ENCODE measurements at places on chromosomes 1 and 21. TPM values are rescaled to one million over a fixed set of nuclear protein-coding genes. Genes with fewer than 3 reads are reported as not detected.

GRCh38 chr1:204350857-204351573 is 8.7 kb downstream of the PLEKHA6 start:
- H3K27ac ChIP-seq = no peak overlapping the region
- no peaks in the 10 kb centered on the region for H3K36me3 ChIP-seq
- no peak for DNase-seq
- no peak overlapping the region for H3K4me3 ChIP-seq
- H3K4me1 ChIP-seq = peaks cover 3% of the 10 kb centered on the region

DNA sequence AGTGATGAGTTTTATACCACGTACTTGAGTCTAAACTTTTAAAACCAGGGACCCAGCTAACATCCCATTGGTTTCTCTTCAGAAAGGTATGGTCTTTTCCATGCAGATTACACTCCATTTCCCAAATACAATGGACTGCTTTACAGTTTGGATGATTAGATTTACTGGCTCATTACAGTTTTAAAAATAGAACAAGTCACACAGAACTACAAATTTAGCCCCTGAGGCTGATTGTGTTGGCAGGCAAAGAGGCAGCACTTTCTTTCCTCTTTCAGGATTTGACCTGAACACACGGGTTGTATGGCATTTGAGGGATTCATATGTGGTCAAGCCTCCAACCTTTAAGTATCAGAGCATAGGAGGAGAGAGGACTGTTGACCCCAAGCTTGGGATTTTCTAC is 21.8 kb upstream of the VTCN1 start:
- no peaks in the 10 kb centered on the region for H3K4me1 ChIP-seq
- H3K27me3 ChIP-seq = peaks cover 4% of the 10 kb centered on the region
- no peaks in the 10 kb centered on the region for H3K36me3 ChIP-seq
- no peak overlapping the region for H3K4me3 ChIP-seq
- no peak overlapping the region for H3K27ac ChIP-seq

The CRYBG2 gene
- 2.6 TPM for total RNA-seq

DNA sequence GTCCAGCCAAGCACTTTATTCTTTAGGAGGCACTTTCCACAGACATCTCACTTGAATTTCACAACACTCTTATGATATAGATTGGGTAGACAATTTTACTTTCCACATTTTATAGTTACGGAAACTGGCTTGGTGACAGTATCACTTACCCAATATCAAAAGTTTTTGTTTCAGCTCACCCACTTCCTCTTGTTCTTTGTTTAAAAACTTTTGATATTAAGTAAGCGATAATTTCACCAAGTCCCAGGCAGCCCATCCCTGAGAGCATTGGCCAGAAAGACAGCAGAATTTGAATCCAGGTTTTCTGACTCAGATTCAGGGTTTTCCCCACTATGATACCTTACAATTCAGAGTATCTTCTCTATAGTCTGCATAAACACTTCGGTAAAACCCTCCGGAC is 60.0 kb downstream of the LRIG2 start:
- H3K4me3 ChIP-seq = no peak overlapping the region
- peaks cover 13% of the 10 kb centered on the region for H3K36me3 ChIP-seq
- H3K27ac ChIP-seq = no peak overlapping the region
- H3K27me3 ChIP-seq = no peaks in the 10 kb centered on the region

The ZNF697 gene
- 0.10 TPM for total RNA-seq

GRCh38 chr21:44471996-44472395 is 16.7 kb downstream of the LRRC3 start:
- H3K27me3 ChIP-seq = peaks cover 4% of the 10 kb centered on the region
- H3K27ac ChIP-seq = no peak overlapping the region
- no peaks in the 10 kb centered on the region for H3K4me1 ChIP-seq
- no peak for DNase-seq
- no peak overlapping the region for H3K4me3 ChIP-seq
- no peaks in the 10 kb centered on the region for H3K36me3 ChIP-seq

DNA sequence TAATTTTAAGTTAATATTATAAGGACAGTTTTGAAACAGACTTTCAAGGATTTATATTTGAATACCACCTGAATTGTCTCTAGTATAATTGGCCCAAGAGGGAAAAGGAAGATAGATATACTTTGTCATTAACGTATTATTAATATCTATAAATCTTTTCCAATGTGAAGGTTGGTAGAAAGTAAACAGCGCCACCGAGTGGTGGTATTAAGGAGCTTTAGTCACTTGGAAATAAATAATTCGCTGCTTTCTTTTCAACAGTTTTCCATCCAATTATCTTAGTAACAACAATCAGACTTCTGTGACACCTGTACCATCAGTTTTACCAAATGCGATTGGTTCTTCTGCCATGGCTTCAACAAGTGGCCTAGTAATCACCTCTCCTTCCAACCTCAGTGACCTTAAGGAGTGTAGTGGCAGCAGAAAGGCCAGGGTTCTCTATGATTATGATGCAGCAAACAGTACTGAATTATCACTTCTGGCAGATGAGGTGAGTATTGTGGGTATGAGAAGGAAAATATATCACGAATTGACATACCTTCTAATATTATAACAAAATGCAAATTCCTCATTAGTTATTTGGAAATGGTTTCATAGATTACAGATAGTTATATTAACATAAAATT is 37.7 kb downstream of the SH3GLB1 start:
- no peak overlapping the region for H3K27ac ChIP-seq
- H3K4me1 ChIP-seq = peaks cover 8% of the 10 kb centered on the region
- H3K36me3 ChIP-seq = peaks cover 26% of the 10 kb centered on the region
- H3K4me3 ChIP-seq = no peak overlapping the region
- peak; percentile 46 for DNase-seq

The MIXL1 gene
- not detected for total RNA-seq

GRCh38 chr1:21065851-21066250 is 110.8 kb downstream of the EIF4G3 start:
- H3K4me1 ChIP-seq = no peaks in the 10 kb centered on the region
- no peak overlapping the region for H3K27ac ChIP-seq
- H3K27me3 ChIP-seq = no peaks in the 10 kb centered on the region
- no peak for DNase-seq

GRCh38 chr1:240352769-240353168 is 259.2 kb downstream of the GREM2 start:
- no peaks in the 10 kb centered on the region for H3K27me3 ChIP-seq
- peak overlapping the region; percentile 52 for H3K27ac ChIP-seq
- H3K4me3 ChIP-seq = no peak overlapping the region
- DNase-seq = no peak
- H3K36me3 ChIP-seq = no peaks in the 10 kb centered on the region
- H3K4me1 ChIP-seq = no peaks in the 10 kb centered on the region

DNA sequence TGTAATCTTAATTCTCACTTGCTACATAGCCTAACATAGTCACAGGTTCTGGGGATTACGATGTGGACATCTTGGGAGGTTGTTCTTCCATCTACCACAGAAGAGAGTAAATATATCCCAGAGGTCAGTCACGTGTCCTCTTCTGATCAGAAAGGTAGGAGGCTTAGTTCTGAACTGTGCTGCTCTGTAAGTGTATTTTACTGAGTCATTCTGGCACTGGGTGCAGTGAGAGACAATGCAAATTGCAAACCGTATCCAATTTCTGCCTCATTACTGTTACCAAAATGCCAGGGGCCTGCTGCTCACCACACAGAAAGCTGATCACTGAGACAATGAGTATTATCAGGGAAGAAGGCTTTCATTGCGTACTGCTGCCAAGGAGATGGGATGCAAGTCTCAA is 104.0 kb downstream of the GABPA start:
- no peak overlapping the region for H3K27ac ChIP-seq
- no peaks in the 10 kb centered on the region for H3K4me1 ChIP-seq
- no peaks in the 10 kb centered on the region for H3K36me3 ChIP-seq
- no peak for DNase-seq

All from activated CD4-positive, alpha-beta T cell treated with anti-CD3 and anti-CD28 coated beads, Interleukin-2, amount 10 ng/mL, durations not matched to agents 7 days and 5 days (primary cell).